MCF 10A (cell line): ENCODE measurements at places on chromosomes 1 and 21. TPM values are rescaled to one million over a fixed set of nuclear protein-coding genes. Genes with fewer than 3 reads are reported as not detected.

The SLC35F3 gene
- total RNA-seq = 2.9 and 3.3 TPM in 2 replicates

The F13B gene
- total RNA-seq = not detected in 2 replicates

The IFI44L gene
- 8.0 and 11.9 TPM in 2 replicates for total RNA-seq

The MPZ gene
- 0.29 and 0.37 TPM in 2 replicates for total RNA-seq

The FNDC10 gene
- total RNA-seq = 4.3 and 5.1 TPM in 2 replicates

The LHX8 gene
- total RNA-seq = not detected in 2 replicates

The FAM151A gene
- not detected in 2 replicates for total RNA-seq

The BGLAP gene
- total RNA-seq = 1.9 and 2.6 TPM in 2 replicates

The SLAMF6 gene
- total RNA-seq = not detected in 2 replicates

The CR1 gene
- not detected in 2 replicates for total RNA-seq

The GBP2 gene
- total RNA-seq = 1.7 and 2.2 TPM in 2 replicates

The FMO2 gene
- not detected in 2 replicates for total RNA-seq

The TCHH gene
- 0.12 and 0.22 TPM in 2 replicates for total RNA-seq

The CFHR4 gene
- total RNA-seq = not detected in 2 replicates

The S100A7 gene
- total RNA-seq = not detected in 2 replicates

The DCST1 gene
- 0.21 and 0.42 TPM in 2 replicates for total RNA-seq

The TFF1 gene
- total RNA-seq = not detected in 2 replicates

The OR2T2 gene
- total RNA-seq = not detected in 2 replicates

The ARHGAP30 gene
- 0.34 and 0.58 TPM in 2 replicates for total RNA-seq

The ANKRD45 gene
- total RNA-seq = 0.42 TPM in 1 of 2 replicates, not detected in the other

The F3 gene
- total RNA-seq = 173 and 296 TPM in 2 replicates

The RIT1 gene
- 36.2 and 43.1 TPM in 2 replicates for total RNA-seq

The XCL1 gene
- total RNA-seq = not detected in 2 replicates

The OR6N1 gene
- not detected in 2 replicates for total RNA-seq

The LRRN2 gene
- total RNA-seq = not detected in 2 replicates

The PIGR gene
- not detected in 2 replicates for total RNA-seq
